ENCODE measurements at places on chromosomes 11 and 22. TPM values are rescaled to one million over a fixed set of nuclear protein-coding genes. Genes with fewer than 3 reads are reported as not detected.

DNA sequence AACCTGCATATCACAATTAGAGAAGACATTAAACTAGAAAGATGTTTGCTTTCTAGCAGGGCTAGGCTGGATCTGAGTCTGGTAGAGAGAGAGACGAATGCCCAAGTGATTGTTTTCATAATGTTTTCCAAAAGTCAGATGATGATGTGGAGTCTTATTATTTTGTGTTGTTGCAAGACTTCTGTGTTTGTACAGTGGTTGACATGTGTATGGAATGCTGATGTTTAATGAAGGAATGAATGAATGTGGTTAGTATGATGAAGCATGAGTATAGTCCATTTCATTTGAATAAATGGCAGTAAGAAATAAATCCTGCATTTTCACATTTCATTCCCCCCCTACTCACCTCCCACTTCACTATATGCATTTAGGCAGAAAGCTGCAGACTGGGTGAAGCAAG is 69.6 kb downstream of the PPP2R1B start:
- DNase-seq = no peak

Gene DEFB131B
- not detected for total RNA-seq

Gene IFITM10
- total RNA-seq = 0.31 TPM

DNA sequence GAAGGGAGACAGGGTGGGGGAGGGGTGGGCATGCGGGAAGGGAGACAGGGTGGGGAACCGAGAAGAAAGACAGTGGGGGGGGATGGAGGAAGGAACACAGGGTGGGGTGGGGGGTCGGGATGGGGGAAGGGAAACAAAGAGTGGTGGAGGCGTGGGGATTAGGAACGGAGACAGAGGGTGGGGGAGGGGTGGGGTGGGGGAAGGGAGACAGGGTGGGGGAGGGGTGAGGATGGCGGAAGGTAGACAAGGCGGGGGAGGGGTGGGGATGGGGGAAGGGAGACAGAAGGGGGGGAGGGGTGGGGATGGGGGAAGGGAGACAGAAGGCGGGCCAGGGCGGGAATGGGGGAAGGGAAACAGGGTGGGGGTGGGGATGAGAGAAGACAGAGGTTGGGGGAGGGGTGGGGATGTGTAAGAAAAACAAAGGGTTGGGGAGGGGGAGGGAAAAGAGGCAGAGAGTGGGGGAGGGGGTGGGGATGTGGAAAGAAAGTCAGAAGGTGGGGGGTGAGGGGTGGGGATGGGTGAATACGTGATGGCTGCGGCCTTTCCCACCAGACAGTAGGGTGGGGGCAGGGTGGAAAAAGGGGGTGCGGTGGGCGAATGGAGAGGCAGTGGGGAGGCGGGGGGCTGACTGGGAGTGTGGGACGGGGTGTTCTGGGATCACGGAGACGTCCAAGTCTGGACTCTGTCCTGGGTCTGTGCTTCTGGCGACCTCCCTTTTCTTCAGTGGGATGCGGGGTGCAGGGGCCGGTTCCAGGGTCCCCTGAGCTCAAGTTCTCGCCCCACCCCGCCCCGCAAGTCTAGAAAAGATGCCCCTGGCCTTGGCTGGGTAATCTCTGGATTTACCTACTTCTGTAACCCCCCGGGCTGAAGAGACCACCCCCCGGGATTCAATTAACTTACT is 744 bp downstream of the PRAME start:
- no peak for DNase-seq

DNA sequence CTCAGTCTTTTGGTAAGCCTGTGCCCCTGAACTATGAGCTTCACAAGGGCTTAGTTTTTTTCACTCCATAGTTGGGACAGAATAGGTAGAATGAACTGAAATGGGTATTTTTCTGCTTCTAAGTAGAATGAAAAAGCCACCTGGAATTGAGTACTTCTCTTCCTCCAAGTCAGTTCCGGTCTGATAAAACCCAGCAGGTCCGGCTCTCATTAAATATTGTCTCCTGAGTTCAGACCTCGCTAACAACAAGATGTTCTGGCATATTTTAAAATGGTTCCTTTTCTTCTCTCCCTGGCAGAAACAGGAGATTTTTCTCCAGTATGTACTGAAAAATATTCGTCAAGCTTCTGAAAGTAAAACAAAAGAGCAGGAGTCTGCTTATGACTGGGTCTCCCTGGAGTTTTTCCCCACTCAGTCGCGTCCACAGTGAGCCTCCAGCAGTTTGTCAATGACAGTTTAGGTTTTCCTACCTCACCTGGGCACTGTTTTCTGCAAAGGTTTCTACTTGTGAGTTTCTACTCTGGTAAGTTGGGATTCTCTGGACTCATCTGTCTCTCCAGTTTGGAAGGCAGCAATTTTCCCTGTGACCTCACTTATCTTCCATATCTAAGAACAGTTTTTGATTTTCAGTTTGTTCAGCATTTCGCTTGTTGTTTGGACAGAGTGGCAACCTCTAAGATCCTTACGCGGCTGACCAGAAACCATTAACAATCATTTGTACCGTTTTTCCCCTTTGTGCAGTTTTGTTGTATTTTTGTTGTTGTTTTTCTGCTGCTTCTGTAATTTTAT is 868.0 kb downstream of the METTL15 start:
- no peak for DNase-seq

DNA sequence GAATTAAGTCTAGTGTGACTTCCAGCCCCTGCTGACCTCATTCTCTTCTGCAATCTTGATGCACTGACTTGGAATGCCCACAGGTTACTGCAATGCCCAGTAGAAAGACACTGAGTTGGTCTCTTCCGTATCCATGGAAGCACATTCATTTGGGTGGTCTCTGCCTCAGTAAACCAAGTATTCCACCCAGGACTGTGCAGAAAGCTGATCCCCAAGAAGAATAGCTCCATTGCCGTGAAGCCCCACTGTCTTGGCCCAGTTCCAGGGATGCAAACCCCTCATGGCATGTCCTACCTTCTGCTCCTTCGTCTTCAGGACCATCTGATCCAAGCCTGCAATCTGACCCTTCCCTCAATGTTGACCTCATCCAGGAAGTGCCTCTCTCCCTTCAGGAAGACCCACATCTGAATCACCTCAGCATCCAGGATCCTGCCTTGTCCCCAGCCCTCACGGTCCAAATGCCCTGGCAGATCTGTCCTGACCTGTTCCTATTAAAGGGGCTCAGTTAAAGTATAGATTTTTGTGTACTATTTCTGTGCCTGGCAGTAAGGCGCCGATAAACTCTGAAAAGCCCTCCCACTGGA is 425.8 kb downstream of the SOX6 start:
- no peak for DNase-seq

Gene UPK3A
- not detected for total RNA-seq

DNA sequence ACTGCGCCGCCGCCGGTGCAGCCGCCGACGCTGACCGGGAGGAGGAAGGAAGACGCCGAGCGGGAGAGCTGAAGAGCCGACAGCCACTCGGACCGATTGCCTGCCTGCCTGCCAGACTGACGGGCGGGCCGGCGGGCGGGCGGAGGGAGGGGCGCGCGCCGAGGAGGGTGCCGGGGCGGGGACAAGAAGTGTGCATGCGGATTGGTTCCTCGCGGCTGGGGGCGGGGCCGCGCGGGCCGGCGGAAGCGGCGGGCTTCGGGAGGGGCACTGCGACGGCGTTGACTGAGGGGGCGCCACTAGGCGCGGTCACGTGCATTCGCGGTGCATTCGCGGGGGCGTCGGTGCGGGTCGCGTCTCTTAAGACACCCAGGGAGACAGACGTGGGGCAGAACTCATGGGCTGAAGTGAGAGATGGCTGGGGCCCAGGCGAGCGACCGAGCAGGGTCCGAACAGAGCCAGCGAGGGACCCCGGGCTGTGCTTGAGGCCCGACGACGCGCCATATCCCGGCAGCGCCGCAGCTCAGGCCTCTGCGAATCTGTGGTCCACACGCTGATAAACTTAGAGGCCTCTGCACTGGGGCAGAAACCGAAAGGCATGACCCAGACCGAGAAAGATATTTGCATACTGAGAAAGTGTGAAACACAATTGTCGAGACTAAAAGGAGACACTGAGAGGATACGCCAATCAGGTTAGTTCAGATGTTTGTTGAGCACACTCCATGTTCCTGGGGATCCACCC is at the start of gene MAPK1:
TSS of gene MAPK1 (minus strand) at position 118 of the 739 bp plus-strand sequence. CDS start 205 bp downstream, outside the sequence.
- DNase-seq = peak; percentile 96

DNA sequence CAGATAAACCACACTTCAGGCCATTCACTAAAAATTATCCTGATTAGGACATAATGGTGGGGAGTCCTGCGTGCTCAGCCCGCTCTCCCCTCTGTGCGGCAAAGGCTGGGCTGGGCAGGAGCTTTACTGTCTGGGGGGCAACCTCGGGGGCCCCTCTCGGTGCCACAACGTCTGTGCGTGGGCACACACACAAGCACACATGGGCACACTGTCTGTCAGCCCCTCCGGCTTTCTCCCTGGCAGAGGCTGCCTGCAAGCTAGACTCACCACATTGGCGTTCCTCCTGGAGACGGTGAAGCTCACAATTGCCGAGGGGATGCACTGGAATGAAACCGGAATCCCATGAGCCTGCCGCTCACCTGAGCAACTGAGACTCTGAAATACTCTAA is 5.2 kb downstream of the MLC1 start:
- DNase-seq = no peak

Gene OR8G5
- not detected for total RNA-seq

Gene NUCB2
- total RNA-seq = 54.2 TPM

GRCh38 chr11:86615487-86615886 is 56.9 kb downstream of the ME3 start:
- no peak for DNase-seq

DNA sequence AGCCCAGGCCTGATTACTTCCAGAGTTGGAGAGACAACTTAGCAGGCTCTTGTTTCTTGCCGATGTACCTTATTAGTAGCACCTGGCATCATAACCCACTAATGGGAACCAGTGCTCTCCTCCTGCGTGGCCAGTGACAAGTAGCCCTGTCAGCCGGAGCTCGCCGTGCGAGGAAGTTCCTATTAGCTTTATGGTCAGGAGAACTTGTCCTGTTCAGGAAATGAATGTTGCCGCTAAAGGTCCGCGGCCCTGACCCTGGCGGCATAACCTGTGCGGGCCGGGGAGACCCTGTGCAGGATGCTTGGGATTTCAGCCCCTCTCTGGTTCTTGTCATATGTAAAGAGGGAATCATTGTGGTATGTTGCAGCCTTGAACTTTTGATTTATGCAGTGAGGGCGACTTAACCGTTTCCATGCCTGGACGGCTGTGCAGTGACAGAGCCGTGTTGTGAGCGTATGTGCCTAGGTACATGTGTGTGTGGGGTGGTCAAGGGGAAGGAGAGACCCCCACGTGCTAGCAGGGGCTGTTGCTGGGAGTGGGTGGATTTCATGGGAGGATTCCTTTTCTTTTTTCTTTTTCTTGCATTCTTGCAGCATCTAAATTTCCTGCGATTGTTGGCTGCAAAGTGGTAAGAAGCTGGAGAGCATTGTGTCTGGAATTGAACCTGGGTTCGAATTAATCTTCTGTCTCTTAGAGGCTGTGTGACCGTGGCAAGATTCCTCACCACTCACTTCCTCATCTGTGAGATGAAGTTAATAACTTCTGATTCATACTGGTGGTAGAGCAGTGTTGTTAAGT is 15.2 kb downstream of the ZBTB16 start:
- DNase-seq = no peak

- DNase-seq = no peak
Observed at GRCh38 chr11:102589047-102589459, 36.1 kb downstream of the MMP20 start.

DNA sequence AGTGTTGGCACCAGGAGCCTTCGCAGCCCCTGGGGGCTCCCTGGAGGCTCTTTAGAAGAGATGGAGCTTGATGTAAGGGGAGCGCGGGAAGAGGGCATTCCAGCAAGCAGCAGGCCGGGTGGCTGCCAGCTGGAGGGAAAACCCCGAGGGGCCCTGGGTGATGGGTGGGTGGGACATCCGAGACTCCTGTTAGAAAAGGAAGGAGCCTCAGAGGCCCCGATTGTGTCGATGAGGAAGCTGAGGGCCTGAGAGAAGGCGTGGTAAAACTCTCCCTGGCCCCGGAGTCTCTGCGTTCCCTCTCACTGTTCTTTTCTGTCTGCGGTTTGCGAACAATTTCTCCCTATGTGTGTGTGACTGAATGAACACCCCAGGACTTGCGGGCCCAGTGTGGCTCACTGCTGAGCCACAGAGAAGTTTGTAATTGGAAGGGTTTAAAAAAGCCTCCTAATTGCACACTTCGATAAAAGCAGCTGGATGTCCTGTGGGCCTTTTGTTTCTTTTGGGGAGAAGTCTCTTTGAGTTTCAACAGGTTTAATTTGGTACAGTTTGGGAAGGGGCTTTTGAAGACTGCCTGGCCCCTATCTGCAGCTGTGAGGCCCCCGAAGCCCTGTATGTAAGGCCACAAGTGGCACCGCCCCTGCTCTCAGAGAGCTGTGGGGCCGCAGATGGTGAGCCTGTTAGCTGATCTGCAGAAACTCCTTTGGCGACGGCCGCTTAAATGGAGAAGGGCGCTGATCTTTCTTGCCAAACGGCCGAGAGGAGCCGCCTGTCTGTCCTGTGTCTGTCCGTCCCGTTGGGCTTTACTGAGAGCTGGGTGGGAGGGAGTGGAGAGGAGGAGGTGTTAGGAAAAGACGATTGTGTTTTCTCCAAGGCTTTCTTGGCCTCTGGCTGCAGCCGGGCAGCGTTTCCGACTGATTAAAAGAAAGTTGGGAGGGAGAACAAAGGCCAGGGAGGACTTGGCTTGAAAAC is 2.0 kb downstream of the FBLN1 start:
- DNase-seq = peak; percentile 88

DNA sequence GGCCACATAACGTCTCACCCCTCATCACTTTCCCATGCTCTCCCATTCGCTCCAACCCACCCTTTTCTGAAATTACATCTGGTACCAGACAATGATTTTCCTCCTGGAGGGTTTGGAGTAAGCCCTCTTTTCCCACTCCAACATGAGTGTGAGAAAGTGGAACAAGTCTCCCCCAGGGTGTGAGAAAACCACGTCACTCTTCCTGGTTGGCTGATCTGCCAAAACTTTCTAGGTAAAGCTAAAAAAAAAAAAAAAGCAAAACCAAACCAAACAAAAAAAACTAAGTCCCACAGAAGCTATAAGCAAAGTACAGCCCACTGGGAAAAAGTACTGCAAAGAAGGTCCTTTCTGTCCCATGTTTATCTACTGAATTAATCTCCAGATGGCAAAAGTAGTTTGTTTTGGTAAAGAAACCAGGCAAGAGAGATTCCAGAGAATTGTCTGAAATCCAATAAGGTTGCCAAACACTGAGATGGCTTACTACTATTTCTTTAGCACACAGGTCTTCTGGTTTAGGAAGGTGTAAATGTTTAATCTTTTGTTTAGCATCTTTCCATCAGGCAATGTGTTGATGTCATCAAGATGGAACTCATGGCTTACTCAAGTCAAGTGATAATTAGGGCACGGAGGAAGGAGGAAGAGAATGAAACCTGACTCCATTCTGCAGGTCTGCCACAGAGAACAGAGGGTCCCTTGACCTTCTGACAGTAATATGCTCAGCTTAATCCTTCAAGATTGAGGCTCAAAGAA is 395.6 kb downstream of the LARGE1 start:
- DNase-seq = no peak

- DNase-seq = no peak
Observed at GRCh38 chr22:16789860-16790493, 35.2 kb downstream of the XKR3 start.

Gene PKDREJ
- 0.10 TPM for total RNA-seq

Gene ANKK1
- total RNA-seq = 0.21 TPM

- DNase-seq = peak; percentile 62
Observed at GRCh38 chr11:45258982-45259530, 27.1 kb downstream of the SYT13 start.

Gene GAL3ST1
- total RNA-seq = 5.3 TPM
